ENCODE measurements at places on chromosomes 11 and 22.

- DNase-seq = no peak
These were observed 6.2 kb upstream of the ANKRD13D start for GRCh38 chr11:67282876-67283371.

DNA sequence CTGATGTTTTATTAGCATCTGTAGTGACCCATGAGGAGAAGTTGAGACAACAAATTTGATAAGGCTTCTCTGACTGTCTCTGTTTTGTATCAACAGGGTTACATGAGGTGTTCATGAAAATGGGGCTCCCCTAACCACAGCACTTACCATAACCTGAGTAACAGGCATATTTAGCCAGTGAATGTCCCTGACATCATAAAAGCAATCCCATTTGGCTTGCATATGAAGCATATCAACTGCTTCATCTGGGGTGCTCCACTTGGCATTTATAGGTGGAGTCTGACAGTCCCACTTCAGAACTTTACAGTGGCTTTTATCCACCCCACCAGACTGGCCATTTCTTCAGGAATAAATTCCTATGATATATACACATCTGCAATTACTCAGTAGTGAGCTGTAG lies 257.6 kb downstream of the LUZP2 start:
- DNase-seq = no peak

DNA sequence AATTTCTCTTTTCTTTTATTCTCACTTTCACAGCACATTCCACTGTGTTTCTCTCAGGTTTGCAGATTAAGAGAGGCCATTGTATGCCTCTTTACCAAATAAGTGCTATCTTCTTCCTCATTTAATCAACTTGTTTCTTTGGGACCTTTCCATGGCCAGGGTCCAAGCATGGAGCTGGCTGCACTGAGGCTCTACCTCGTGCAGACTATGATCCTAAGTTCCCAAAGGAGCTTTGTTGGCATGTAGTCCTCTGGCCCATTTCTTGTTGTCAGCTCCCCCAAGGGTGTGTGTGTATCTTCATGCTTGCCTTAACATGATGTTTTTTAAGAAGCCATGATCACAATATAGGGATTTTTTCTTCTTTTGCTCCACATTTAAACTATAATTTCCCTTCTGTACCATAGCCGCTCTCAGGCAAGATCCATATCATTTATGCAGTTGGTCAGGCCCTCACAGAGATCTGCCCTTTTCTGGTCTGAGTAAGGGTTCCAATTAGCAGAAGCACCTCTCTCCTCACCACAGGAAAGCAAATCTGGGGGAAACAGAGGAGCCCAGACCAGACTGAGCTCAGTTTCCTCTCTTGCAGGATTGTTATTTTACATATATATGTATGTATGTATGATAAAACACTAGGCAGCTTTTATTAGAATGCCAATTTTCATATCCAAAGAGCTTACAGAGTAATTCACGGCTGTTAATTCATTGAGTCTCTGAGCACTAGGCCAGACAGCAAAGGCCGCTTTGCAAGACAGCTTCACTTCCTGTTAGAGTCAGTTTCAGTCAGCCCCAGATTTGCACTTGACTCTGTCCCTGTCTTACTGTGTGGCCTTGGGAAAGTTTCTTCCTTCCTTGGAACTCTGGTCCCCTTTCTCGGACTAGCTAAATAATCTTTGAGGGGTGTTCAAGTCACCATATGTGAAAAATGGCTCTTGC lies 34.3 kb downstream of the CYB5R2 start:
- no peak for DNase-seq

- DNase-seq = no peak
These were observed 18.6 kb upstream of the OR56A3 start for GRCh38 chr11:5923427-5923776.

DNA sequence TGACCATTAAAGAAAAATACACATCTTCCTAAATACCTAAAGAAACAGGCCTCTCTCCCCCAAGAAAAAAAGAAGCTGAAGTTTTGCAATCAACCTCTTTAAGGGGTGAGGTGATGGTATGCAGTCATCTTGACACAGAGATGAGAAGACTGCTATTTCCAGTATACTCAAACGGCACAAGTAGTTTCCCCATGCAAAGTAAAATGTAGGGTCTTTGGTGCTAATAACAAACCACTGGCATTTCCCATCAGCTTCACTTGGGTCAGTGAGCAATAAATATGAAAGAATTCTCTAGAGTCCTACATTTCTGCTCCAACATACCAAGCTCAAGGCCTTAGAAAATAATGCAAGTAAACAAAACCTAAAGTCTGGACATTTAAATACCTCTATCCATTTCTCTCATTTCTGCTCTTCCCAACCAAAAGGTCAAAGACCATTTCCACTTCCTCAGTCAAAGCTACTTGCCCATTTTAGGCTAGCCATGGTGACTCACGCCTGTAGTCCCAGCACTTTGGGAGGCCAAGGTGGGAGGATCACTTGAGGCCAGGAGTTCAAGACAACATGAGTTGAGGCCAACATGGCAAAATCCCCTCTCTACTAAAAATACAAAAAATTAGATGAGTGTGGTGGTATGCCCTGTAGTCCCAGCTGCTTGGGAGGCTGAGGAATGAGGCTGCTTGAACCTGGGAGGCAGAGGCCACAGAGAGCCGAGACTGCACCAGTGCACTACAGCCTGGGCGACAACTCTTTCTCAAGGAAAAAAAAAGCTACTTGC lies 39.5 kb upstream of the CHRNA10 start:
- no peak for DNase-seq

GRCh38 chr11:116774661-116775060 lies 1.9 kb upstream of the BUD13 start:
- no peak for DNase-seq

DNA sequence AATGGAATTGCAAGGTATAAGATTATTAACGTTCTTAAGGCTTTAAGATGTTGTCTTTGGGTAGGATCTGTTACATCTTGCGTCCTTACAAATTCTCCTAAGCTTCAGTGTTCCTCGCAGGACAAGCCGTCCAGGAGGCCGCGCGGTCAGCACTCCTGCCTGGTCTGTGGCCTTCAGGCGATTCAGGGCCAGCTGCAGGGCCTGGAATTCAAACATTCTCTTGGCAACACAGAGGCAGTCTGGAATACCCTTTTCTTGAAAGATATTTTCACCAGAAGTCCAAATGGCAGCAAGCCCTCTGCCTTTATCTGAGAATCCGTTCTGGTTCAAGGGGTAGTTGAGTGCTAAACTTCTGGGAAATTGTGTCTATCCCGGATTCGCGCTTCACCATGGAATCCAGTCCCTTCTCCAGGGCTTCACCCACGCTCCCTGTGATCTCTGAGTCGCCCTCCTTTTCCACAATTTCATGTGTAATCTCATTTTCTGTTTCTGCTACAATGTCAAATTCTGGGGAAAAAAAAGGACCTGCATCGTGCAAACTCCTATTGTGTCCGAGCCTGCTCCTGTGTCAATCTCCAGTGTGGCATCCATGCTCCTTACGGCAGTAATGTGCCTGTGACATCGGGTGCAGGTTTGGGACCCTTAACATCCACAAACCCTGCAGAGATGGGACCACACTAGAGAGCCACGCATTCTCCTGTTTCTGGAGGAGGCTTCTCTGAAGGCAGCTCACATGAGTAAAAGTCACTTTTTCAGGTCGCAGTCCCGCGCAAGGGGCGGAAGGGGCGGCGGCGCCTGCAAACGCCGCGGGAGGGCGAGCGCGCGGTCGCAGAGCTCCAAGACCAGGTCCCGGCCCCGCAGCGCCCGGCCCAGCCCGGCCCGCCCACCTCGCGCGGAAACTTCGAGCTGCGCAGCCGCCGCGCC lies 25.4 kb upstream of the SORL1 start:
- no peak for DNase-seq

GRCh38 chr22:45194686-45195085 lies 31.0 kb downstream of the NUP50 start:
- DNase-seq = no peak

DNA sequence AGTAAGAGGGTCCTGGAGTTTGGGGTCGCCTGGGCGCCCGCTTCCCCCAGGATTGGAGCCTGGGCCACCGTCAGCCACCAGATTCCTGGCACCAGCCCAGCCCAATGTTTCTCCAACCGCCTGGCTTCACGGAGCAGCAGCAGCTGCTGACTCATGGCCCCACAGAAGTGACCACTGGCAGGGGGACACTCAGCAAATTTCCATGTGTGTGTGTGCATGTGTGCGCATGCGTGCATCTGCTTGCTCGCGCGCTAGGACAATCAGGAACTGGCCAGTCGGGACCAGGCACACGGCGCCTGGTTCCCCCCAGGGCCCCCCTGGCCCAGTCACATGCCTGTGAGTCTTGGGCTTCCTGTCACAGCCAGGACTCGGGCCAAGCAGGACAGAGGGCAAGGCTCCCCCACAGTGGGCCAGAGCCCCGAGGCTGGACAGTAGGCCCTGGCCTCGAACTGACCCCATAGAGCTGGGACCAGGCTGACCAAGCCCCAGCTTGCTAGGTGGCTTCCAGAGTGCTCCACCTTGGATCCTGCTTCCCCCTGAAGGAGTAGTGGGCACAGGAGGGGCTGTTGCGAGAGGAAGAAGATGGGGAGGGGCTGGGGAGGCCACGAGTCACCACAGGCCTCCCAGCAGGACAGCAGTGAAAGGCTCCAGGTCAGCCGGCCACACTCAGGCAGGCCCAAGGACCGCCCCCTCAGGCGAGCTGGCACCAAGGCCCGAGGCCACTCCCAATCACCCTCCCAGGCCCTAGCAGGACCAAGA lies 3.2 kb downstream of the CTSD start:
- DNase-seq = no peak

DNA sequence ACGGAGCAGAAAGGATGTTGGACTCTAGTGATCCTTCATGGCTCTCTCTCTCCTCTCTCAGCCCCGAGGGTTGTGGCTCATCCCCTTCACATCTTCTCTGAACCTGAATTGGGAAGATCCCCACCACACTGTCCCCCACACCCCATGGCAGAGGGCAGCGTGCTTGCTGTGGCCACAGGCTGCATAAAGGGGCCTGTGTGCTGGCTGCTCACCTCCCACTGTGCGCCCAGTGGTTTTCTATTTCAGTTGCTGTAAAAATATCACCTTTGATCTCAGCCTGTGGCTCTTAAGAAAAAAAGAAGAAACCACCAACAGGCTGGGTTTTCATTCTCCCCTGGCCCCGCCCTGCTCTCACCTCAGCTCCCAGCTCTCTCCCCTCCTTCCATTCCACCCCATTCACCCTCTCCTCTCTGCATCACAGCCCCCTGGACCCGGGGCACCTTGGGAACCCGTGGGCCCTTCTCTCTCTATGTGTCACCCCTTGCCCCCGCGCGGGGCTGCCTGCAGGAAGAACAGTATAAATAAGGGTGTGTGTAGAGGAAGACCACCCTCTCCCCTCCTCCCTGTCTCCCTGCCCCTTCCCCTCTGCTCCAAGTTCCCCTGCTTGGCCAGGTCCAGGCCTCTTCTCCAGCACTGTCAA lies 25.8 kb upstream of the WNT11 start:
- DNase-seq = no peak

- no peak for DNase-seq
These were observed 147.7 kb downstream of the ATXN10 start for GRCh38 chr22:45819305-45819704.

GRCh38 chr11:63838150-63838677 lies 696 bp upstream of the MARK2 start:
- DNase-seq = no peak

- no peak for DNase-seq
These were observed at the start of gene BID for GRCh38 chr22:17774206-17774925. Gene BID, minus strand, starts transcription at chr22:17774469. Its CDS starts 24,353 bp downstream, at chr22:17750116.

- DNase-seq = no peak
These were observed 1506.8 kb downstream of the BRD1 start for GRCh38 chr22:48320683-48321451.

GRCh38 chr11:117671370-117671769 lies 125.6 kb downstream of the DSCAML1 start:
- DNase-seq = no peak

DNA sequence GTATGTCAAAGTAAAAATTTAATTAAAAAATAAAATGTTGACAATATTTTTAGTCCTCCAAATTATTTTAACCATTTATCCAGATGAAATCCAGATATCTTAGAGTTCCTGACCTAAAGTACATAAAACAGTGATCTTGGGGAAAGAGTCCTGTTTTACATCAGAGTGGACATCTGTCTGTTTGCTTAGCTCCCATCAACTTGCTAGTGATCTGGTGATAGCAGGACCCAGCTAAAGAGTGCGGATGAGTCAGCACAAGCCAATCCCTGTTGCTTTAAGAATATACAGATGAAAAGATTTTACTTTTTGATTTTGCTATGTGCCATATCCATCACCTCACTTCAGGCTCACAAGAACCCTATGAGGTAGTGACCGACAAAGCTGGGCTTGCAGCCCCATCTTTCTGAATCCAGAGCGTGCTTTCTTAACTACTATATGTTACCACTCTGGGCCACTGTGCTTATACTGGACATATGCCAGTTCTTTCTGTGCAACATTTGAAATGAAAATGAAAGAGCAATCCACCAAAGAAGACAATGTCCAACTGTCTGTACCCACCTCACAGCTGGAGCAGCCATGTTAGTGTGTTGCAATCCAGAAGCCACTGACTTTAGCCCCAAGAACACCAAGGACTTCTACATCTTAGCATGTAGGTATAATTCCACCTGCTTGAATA lies 167.6 kb upstream of the SESN3 start:
- DNase-seq = no peak

DNA sequence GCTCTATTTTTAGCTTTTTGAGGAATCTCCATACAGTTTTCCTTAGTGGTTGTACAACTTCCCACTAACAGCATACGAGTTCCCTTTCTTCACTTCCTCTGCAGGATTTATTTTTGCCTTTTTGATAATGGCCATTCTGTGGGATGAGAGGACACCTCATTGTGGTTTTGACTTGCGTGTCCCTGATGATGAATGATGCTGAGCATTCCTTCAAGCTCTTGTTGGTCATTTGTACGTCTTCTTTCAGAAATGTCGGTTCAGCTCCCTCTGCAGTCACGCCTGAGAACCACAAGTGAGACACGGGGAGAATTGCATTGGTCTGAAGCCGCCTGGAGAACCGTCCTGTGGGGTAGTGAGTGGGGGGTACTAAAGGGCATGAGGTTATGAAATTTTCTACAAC lies 2.0 kb upstream of the KRTAP5-10 start:
- no peak for DNase-seq

GRCh38 chr11:112735470-112735869 lies 225.8 kb upstream of the NCAM1 start:
- DNase-seq = no peak

- no peak for DNase-seq
These were observed 33.6 kb downstream of the CYP2R1 start for GRCh38 chr11:14858404-14858803.

DNA sequence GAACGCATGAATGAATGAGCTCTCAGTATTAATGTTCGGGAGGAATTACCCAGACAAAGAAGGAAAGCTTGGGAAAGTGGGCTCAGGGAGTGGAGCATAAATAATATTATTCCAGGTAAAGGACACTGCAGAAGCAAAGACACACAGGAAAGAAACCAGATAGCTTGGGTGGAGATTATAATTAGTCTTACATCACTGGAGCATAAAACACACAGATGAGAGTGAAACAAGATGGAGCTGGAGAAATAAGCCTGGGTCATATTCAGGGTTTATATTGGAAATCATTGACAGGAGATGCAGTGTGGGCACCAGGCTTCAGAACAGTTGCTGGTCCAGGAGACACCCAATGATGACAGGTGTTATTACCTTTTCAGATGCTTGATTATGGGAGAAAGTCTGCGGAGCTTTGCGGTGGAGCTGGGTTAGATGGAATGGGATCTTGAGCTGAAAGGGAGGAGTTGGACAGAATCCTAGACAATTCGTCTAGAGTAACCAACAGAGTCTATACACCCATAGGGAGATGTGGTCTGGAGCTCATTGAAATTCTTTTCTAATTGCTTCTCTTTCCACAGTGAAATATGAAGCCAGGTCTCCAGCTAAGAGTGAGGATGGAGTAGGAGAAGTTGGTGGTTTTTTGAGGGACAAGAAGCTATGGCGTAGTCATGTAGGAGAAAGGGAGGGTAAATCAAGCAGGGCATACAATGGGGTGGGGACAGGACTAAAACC lies 227.2 kb downstream of the FAM76B start:
- DNase-seq = no peak

- DNase-seq = no peak
These were observed 550.1 kb downstream of the SOX6 start for GRCh38 chr11:15806217-15806616.

Data from cerebellar nuclear complex (tissue), 1 donor.